Endothelial cell of umbilical vein (primary cell): ENCODE measurements at places on chromosomes 11 and 22. TPM values are rescaled to one million over a fixed set of nuclear protein-coding genes. Genes with fewer than 3 reads are reported as not detected.

Gene TBC1D10A
- 10.0 and 11.3 TPM in 2 replicates for total RNA-seq

Gene OR8D4
- total RNA-seq: not detected in 2 replicates

Gene VSIG10L2
- not detected in 2 replicates for total RNA-seq

Gene MPZL3
- 7.0 and 7.1 TPM in 2 replicates for total RNA-seq

Gene KRTAP5-7
- not detected in 2 replicates for total RNA-seq

Gene ARHGAP42
- total RNA-seq: 2.4 and 6.6 TPM in 2 replicates

Gene F2
- not detected in 2 replicates for total RNA-seq

Gene NDUFC2
- total RNA-seq: 226 and 236 TPM in 2 replicates

Gene RAPSN
- 1.6 TPM in 2 replicates for total RNA-seq
